ENCODE measurements at places on chromosomes 12 and 14.

DNA sequence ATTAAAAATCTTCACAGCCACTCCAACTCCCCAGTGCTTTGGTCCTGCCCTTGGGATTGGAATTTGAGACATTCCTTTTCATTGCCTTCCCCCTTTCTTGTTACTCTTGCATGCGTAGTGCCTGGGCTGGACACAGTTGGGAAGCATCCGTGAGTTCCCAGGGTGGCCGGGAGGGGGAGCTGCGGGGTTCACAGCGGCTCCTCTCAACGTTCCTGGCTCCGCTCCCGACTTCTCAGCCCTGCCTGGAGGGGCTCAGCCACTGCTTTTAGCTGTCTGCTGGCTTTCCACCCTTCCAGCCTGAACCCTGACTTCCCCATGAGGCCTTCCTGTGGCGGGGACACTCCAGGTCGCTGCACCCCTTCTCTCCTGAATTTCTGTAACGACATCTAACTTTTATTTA is 3.2 kb downstream of the TEX52 start:
- DNase-seq = peak; percentile 66

DNA sequence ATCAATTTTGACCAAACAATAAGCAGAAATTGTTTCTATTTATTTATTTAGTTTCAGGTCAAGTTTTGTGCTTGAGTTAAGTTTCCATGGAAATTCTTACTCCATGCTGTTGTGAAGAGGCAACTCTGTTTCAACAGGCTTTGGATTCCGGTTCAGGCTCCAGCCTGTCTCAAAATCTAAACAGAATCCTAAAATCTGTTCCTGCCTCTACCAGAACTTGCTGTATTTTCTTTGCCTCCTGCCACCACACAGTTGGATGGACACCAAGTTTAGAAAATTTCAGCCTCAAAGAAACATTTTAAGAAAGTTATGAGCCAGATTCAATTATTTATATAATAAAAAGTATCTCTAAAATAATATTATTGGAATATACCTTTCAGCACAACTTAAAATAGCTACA is 330.9 kb downstream of the FOXG1 start:
- DNase-seq = no peak

DNA sequence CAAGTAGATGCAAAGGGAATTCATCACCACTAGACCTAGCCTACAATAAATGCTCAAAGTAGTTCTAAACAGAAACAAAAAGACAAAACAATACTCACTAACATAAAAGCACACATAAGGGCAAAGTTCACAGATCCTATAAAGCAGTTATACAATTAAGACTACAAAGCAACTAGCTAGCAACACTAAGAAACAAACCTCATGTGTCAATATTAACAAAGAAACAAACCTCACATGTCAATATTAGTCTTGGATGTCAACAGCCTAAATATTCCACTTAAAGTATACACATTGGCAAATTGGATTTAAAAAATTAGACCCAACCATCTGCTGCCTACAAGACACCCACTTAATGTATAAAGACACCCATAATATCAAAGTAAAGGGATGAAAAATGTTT is 152.7 kb downstream of the KCNK10 start:
- DNase-seq = no peak

DNA sequence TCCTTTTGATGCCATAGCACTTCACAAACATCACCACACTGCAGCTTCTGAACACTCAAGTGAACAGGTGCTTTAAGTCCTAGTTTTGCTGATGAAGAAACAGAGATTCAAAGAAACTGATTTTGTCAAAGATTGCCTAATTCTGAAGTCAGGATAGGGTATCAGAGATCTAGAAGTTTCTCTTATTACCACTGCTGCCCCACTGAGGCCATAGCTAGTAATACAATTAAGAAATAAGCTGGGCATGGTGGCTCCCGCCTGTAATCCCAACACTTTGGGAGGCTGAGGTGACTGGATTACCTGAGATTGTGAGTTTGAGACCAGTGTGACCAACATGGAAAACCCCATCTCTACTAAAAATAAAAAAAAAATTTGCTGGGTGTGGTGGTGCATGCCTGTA is 458.3 kb upstream of the SEL1L start:
- no peak for DNase-seq

- no peak for DNase-seq
These were observed 2.6 kb upstream of the C14orf180 start for GRCh38 chr14:104576970-104577332.

DNA sequence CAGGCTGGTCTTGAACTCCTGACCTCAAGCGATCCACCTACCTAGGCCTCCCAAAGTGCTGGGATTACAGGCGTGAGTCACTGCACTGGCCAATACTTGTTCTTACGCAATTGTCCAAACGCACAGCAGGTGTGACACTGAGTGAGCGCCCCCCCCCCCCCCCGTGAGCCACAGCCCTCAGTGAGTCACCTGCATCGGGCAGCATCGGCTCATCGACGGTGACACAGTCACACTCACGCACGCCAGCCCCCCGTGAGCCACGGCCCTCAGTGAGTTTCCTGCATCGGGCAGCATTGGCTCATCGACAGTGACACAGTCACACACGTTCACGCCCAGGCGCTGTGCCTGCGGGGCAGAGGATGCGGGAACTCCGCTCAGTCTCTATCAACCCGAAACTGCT is 42.5 kb downstream of the GALNT9 start:
- no peak for DNase-seq

All from stimulated activated effector memory CD8-positive, alpha-beta T cell treated with anti-CD3 and anti-CD28 coated beads, Interleukin-12 subunit alpha, Interleukin-12 subunit beta, amount 100 ng/mL, for 72 hours (primary cell).